BJ (cell line): ENCODE measurements at places on chromosomes 2 and 18.

- no peak for DNase-seq
Observed at GRCh38 chr2:136305517-136306192, 187.7 kb upstream of the CXCR4 start.

DNA sequence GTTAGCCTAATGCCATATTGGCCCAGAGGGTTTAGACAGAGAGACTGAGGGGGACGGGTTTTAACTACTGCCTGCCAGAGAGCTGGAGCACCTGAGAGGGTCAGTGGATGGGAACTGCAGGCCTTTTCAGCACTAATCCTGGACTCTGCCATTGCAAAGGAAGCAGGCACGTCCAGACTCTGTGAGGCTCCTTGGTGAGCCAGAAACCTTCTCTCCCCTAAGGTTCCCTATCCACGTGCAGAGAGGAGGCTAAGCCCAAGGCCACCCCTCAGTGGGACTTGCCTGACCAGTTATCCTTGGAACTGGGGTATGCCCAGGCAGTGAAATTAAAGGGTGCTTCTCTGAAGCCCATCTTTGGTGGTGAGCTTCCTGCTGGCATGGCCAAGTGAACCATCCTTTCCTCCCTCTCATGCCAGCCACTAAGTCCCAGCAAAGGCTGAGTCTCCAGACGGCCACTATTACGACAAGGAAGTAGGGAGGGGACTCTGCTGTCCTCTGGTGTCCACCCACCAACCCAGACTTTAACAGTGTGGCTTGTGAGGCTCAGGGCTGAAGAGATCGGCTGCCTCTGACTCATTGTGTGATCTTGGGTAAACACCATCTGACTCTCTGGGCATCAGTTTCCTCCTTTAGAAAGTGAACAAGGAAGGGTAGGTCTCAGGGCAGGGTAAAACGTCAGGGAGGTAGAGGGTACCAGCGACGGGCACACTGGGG is 3.9 kb upstream of the MLPH start:
- DNase-seq: no peak

DNA sequence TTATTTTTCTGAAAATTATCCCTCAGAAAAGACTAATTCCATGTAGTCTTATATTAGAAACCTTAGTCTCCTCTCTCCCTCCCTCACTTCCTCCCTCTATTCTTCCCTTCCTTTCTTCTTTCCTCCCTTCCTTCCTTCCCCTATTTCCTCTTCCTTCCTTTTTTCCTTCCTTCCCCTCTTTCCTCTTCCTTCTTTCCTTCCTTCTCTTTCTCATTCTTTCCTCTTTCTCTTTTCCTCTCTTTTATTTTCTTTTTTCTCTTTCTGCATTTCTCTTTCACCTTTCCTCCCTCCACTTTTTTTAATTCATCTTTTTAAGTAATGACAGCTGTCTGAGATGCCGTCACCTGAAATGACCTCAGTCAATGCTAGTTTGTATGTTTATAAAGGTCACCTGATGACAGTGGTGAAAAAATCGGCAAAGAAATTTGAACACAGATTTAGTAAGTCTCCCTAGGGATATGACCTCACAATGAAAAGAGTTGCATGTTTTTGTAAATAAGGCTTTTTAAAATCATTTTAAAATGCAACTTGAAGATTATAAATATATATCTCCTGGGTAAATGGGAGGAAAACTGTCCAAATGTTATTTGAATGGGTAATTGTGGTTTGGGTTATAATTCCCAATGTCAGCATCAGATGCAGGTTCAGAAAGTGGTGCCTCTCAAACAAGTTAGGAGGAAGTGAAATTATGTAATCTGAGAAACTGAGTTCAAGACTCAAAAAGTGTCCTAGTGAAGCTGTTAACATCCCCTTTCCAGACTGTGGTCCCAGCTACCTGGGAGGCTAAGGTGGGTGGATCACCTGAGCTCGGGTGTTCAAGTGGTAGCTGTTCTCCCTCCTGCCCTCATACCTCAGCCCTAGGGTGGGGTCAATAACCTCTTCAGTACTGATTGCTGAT is 90.3 kb upstream of the ST3GAL5 start:
- no peak for DNase-seq

- no peak for DNase-seq
Observed at GRCh38 chr2:149132339-149132738, 93.8 kb downstream of the LYPD6B start.

DNA sequence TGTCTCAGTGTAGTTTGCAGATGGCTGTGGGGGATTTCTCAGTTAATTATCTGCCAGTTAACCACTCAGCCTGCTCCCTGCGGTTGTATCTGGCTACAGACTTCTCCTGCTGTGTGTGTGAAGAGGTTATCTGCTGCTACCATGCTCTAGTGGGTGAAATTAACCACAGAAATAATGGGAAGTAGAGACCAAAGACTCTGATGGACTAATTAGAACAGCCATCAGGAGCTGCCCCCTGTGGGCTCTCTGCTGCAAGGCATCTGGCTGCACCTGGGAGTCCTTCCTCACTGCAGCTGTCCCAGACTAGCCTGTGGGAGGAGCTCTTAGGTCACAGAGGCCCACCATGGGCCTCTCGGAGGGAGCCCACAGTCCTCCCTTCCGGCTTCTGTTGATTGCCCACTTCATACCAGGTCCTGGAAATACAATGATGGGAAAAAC is 66.6 kb downstream of the CTIF start:
- DNase-seq: no peak

DNA sequence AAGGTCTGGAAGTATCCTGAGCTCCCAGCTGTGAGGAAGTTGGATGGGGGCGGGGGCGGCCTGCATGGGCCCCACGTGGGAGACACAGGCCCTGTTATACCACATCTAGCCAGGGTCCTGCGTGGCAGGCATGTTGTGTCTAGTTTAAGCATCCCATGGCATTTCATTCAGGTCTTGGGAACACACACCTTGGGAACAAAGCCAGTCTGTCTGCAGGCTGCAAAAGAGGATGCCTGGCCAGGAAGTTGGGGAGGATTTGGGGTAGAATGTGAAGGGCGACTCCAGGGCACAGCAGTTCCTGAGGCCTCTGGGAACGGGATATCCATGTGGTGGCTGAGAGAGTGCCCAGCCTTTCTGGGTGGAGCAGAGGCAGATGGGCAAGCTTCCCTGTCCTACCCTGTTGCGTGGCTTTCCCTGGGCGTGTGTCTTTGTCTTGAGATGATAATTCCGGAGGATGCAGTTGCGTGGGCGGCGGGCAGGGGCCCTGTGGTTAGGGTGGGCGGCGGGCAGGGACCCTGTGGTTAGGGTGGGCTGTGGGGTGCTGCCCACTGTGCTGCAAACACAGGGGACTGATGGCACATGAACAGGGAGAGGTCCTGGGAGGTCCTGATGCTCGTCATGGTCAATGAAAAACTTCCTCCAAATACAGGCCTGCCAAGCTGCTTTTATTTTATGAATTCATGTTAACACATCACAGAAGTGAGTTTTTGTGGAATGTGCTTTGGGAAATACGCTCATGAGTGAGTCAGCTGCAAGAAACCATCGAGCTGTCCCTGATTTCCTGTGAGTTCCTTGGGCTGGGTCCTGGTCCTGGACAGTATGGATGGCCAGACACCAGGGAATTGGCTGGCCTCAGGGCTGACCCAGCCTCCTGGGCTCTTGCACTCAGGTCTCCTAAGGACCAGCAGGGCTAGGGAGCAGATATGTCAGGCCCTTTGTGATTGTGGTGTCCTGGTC is 90.0 kb upstream of the HS6ST1 start:
- peak; percentile 75 for DNase-seq

DNA sequence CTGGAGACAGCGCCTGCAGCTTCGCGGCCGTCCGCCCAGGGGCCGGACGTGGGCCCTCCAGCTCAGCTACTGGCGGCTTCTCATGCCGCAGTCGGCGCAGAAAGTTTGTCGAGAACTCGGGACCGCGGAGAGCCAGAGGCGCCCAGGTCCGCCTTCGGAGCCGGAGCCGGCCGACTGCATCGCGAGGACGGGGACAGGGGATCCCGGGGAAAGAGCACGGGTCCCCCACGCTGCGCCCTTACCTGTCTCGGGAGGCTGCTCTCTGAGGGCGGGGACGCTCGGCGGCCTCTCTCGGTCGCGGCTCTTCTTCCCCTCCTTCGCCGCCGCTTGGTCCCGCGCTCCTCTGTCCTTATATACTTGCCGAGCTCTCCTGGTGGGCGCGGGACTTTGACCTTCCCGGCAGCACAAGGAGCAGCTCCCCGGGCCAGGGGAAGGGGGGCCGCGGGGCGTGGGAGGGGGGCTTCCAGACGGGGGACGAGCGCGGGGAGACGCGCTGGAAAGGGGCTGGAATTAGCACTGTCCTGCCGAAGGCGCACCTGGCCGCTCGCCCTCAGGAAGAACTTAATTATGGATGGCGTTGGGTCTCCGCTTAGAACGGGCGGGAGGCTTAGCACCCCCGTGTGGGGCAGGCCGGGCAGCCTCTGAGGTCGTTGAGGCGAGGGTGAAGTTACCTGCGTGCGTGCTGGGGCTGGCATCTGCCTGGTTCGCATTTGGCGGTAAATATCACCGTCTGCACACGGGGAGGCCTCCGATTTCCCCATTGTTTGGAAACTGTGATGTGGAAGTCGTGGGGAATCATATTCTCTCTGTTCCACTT is at the start of gene POMC:
Gene POMC, minus strand, starts transcription at position 325 of the 817 bp plus-strand sequence. CDS start 3,808 bp downstream, outside the sequence.
- no peak for DNase-seq

DNA sequence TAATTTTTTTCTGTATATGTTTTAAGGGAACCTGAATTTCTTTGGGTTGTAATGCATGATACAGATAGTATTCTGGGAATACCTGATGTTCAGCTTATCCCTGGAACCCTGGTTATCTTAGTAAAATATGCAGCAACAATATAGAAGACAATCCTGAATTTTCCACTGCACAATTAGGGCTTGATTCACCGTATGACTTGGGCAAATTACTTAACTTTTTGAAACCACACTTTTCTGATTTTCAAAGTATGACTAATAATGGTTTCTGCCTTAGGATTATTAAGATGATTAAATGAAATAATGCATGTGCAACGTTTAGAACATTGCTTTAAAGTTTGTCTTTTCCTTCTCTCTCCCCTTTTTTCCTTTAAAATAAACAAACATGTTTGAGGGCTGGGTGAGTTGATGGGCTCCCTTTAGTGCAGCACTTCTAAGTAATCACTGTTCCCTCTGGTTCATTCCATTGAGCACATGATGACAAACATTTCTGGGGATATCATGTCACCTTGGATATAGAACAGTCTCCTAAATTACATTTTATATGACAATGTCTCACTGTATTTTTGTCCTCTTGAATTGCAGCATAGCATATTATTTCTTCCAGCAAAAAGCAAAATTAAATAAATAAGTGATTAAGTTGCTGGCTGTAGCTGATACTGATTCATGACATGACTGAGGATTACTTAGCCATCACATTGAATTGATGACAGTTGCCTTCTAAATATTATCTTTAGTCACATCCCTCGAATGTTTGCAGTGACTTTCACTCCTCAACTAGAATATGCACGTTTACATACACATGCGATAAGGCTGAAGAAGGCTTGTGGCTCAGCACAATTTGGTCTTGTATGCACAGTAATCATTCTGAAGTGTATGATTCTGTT is 254.5 kb downstream of the NEDD4L start:
- DNase-seq: no peak

- DNase-seq: no peak
Observed at GRCh38 chr18:22559414-22560274, 141.9 kb upstream of the CTAGE1 start.

GRCh38 chr2:58633613-58634365 is 392.7 kb upstream of the FANCL start:
- no peak for DNase-seq

- no peak for DNase-seq
Observed at GRCh38 chr2:231199219-231199618, 788 bp downstream of the ARMC9 start.

DNA sequence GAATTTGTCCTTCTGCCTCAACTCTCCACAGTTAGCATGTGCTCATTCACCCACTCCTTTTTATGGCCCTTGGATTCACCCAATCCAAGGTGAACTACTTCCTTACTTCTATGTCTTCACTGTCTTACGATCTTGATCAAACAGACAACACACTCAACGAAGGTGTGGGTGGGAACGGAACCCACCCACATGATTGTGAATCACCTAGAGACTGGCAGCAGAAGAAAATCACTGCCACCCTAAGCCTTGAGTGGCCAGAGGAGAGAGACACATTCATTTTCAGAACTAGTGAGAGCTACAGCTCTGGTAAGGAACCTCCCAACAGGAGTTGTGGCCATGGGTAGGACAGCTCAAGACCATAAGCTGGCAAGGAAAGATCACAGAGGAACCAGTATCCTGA is 194.3 kb downstream of the PLCL1 start:
- DNase-seq: no peak

DNA sequence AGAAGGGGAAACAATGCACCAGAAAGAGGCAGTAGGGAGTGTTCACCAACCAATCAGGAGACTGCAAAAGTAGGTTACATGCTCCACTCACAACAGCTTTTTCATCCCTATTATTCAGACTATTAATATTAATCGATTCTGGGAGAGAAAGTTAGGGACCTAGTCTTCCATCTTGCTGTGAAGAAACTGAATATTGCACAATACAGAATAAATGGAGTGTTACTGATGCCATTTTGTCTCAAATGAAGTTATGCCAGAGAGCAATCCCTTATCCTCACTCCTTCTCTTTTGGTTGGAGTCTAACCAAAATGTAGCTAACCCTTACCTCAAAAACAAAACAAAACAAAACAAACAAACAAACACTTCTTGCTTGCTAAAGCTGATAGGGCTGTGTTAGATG is 1120.9 kb upstream of the GYPC start:
- DNase-seq: no peak

- peak; percentile 54 for DNase-seq
Observed at GRCh38 chr2:172698041-172698863, 37.4 kb upstream of the RAPGEF4 start.

DNA sequence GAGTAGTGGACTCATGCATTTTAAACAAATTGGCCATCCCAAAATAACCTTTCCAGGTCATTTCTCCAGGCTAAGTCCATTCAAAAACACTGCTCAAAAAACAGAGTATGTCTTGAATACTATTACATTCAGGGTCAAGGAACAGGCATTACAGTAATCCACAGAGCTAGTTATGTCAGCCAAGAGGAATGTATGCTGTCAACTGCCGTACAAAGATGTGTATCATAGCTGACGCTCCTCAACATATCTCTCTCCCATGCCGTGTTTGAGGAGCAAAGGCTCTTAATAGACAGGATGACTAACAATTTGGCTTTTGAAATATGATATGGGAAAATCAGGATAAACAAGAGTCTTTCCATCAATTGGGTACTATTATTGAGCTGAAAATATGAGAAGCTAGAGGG is 68.8 kb upstream of the KCTD1 start:
- peak; percentile 25 for DNase-seq

DNA sequence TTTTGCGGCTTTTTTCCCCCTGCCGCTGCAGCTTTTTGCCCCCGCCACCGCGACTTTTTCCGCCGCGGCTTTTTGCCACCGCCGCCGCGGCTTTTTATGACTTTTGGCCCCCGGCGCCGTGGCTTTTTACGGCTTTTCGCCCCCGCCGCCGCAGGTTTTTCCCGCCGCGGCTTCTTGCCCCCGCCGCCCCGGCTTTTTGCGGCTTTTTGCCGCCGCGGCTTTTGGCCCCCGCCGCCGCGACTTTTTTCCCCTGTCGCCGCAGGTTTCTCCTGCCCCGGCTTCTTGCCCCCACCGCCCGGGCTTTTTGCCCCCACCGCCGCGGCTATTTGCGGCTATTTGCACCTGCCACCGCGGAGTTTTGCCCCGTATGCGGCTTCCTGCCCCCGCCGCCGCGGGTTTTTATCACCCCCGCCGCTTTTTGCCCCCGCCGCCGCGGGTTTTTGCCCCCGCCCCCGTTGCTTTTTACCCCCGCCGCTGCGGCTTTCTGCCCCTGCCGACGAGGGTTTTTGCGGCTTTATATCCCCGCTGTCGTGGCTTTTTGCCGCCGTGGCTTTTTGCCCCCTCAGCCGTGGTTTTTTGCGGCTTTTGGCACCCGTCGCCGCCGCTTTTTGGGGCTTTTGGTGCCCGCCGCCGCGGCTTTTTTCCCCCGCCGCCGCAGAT is 2750.9 kb downstream of the RPIA start:
- DNase-seq: no peak
